AG09309 (cell line): ENCODE measurements at places on chromosomes 6 and 20.

DNA sequence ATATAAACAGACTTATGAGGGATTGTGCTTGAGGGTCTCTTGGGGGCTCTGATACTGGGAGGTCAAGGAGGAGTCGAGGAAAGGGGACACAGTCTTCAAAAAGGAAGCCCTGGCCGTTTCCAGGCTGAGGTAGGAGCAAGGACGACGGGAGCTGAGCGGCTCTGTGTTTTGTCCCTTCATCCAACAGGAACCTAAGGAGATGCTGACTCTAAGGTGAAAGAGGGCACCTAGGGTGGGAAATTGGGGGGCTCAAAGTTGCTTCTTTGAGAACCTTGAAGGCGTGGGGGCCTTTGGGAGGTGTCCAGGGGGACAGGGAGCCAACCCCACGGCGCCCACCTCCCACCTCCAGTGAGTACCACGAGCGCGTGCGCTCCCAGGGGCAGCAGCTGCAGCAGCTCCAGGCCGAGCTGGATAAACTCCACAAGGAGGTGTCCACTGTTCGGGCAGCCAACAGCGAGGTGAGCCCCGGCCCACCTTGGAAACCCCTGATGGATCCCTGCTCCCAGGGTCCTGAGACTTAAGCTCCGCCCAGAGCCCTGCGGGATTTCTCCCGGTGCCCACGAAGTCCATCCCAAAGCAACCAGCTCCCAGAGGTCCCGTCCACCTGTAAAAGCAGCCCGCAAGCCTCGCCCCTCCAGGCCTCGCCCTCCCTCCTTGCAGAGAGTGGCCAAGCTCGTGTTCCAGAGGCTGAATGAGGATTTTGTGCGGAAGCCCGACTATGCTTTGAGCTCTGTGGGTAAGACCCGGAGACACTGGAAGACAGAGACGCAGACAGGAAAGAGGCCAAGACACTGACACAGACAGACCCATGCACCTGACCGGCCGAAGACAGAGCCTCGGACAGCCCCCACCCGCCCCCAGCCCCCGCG lies 2.9 kb downstream of the SPAG4 start:
- DNase-seq: no peak

DNA sequence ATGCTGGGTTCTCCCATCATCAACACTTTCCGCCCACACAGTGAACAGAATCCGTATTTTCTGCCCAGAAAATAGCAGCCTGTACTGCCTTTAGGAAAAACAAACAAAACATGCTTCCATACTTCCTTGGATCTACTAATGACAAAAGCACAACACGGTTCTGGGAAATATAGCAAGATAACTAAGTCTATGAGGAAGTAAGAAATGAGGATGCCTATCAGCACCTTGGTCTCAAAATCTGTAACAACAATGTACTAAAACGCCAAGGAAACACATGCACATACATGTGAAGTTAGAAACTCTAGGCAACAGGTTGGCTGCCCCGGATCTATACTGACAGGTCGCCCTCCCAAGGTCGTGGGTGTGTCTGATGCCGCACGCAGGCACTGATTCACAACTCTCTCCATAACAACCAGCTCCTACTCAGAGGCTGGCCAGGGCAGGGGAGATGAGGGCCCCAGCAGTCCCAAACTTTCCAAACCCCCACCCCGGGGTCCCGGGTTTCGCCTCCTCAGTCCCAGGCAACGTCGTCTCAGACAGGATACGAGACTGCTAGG lies 710 bp downstream of the BTBD9 start:
- DNase-seq: no peak

DNA sequence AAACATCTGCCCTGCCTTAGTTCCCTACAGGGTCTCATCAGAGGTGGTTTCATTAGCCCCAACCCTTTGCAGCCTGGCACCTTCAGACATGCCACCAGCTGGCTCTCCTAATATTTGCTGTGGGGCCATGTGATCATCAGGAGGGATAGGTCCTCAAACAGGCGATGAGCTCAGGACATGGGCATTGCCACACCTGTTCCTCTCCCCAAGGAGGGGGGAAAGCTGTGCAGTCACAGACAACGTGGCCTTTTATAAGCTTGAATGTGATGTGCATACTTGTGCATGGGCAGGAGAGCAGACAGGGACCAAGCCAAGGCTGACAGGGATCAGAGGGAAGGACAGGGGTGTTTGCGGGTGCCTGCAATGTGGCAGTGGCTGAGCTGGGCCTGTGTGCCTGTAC lies 78.8 kb upstream of the ZNFX1 start:
- no peak for DNase-seq

DNA sequence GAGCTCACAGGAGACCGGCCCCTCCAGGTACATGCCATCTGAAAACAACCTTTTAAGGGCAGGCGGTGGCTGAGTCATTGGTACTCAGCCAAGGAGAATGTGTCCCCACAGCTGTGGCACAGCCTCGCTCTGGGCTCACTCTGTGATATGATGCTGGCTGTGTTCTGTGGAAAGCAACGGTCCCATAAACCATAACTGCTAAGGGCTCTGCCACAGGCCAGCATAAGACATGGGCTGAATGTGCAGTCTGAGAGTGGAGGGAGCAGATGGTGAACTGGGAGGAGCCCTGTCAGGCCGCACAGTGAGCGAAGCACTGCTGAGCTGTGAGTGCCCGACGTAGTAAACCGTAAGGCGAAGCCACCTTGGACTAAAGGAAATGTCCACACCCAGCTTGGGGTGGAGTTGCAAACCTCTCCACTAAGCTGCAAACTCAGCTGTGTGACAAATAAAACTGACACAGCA lies 375.8 kb downstream of the THBS2 start:
- DNase-seq: no peak

DNA sequence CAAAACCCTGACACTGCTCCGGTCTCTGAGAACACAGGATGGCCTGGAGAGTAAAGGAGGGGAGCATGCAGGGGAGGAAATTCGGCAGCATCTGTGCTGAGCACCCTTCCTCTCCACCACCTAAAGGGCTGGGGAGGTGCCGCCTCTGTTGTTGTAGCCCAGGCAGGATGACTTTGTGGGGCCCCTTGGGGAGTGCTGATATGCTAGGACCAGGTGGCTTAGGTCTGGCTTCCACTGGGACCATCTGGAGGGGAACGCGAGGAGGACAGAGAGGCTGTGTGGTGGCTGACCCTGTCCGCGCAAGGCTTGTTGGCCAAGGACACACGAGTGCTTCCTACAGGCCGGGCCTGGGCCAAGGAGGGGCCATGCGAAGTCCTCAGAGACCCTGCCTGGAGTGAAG lies 9.9 kb upstream of the RPS6KA2 start:
- no peak for DNase-seq

GRCh38 chr6:15893556-15894253 lies 230.9 kb upstream of the DTNBP1 start:
- no peak for DNase-seq

DNA sequence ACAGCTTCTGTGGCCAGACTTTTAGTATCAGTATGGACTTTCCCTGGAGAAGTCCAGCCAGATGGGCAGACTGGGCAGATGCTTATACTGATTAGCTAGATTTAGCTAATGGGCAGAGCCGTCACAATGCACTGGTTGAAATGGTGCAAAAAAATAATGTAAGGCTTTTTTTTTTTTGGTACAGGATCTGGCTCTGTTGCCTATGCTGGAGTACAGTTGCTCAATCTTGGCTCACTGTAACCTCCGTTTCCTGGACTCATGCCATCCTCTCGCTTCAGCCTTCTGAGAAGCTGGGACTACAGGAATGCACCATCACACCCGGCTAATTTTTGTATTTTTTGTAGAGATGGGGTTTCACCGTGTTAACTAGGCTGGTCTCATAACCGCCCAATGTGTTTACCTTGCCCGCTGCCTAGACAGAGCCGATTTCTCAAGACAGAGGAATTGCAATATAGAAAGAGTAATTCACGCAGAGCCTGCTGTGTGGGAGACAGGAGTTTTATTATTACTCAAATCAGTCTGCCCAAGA lies 16.4 kb upstream of the KIFC1 start:
- peak; percentile 67 for DNase-seq

DNA sequence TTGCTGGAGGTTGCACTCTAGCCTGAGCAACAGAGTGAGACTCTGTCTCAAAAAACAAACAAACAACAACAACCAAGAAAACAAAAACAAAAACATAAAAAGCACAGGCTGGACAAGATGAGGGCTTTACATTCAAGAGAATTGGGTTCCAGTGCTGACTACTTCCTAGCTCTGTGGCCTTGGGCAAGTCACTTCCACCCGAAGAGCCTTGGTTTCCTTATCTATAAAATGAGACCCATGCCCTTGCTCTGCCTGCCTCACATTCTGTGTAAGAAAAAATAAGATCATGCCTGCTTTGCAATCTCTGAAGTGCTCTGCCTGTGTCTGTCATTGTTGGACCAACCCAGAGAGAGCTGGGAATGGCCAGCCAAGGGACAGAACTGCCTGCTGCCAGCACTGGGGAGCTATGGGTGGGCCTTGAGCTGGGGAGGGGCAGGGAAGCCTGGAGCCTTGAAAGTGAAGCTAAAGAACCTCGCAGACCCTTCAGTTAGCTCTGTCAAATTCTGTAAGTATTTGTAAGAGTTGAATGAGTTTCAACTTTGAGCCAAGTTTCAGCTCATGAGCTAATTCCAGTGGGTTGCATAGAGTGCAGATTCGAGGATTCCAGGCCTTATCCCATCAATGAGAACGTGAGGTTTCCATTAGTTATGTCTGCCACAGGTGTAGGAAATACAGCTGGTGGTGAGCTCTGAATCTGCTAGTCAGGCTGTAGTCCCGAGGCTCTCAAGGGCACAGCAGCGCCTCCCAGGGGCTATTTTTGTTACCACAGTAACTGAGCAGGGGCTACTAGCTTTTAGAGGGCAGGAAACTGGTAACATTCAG lies 93.2 kb downstream of the DLGAP4 start:
- no peak for DNase-seq

DNA sequence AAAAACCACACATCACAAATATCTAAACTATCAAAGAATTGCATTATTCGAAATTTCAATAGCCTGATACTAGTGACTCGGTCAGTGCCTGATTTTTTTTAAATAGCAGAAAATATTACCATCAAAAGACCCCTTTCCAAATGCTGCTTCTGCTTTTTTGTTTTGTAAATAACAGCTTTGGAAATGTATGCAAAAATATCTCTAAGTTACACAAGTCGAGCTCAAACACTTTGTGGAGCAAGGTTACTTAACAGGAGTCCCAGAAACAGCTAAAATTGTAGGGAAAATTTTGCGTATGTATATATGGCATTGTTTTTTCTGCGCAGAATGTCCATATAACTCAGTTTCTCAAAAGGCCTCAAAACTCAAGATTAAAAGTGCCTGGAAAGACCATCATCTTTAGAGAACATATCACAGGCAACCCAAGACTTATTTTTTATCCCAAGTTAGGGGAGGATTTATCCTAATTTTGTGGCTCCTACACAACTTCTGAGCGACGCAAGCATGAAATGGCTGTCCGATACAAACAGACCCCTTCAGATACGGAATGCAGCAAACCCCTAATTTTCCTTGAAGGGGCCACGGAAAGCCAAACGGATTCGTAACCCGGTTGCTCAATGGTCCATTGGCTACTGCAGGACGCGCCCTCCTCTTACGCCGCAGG lies 1.3 kb downstream of the CEP85L start:
- DNase-seq: no peak

- DNase-seq: no peak
Observed at GRCh38 chr6:109236115-109237076, 141.1 kb downstream of the CEP57L1 start.

DNA sequence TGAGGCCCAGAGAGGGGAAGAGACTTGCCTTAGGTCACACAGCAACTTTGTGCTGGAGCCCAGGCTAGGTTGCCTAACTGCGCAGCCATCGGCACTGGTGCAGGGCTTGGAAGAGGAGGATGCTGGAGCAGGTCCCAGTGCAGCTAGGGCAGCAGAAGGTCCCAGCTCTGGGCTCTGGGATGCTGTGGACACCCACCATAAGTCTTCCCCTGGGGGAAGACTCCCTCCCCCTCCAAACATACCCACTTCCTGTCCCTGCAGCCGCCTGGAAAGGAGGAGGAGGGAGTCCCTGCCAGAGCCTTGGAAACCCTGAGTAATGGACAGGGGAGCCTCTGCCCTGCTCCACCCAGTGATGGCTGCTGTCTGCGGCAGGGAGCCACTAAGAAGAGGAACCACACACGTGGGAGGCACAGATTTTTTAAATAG lies 93.6 kb downstream of the NCR2 start:
- peak; percentile 27 for DNase-seq

- no peak for DNase-seq
Observed at GRCh38 chr20:60058879-60059278, 100.7 kb downstream of the CDH26 start.

DNA sequence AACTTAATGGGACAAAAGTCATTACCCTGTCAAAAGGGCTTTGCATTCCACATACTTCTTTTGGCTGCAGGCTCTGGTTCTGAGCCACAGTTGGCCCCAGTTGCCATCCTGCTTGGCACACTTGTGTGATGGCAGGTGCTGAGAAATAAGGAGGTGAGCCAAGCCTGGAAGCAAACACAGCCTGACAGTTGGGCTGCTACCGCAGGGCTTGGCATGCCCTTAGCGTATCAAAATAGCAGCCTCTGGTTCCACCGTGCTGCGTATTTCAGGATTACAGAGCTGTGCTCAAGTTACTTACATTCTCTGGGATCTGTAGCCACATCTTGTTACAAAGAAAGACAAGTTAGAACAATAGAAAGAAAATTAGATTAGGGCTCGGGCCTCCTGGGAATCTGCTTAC lies 11.1 kb downstream of the MTHFD1L start:
- no peak for DNase-seq

DNA sequence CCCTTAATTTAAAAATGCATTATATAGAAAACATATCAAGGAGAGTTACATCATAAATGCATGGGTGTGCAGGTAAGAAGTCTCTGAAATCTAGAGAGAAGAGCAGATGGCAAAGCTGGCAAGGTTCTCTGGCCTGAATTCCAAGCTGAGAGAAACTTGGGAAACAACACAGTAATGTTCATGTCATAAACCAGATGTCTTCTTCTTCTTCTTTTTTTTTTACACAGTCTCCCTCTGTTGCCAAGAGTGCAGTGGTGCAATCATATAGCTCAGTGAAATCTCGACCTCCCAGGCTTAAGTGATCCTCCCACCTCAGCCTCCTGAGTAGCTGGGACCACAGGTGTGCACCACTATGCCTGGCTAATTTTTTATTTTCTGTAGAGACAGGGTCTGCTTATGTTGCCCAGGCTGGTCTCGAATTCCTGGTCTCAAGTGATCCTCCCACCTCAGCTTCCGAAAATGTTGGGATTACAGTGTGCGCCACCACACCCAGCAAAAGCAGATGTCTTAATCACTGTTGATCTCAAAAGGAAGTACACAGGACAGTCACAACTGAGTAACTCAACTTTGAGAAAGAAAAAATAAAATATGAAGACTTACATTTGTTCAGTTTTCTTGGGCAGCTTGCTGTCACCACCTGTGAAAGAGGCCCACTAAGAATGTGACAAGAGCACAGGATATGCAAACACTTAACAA lies 77.3 kb downstream of the DNAAF9 start:
- peak; percentile 51 for DNase-seq

- no peak for DNase-seq
Observed at GRCh38 chr6:17018425-17018824, 83.4 kb upstream of the STMND1 start.

DNA sequence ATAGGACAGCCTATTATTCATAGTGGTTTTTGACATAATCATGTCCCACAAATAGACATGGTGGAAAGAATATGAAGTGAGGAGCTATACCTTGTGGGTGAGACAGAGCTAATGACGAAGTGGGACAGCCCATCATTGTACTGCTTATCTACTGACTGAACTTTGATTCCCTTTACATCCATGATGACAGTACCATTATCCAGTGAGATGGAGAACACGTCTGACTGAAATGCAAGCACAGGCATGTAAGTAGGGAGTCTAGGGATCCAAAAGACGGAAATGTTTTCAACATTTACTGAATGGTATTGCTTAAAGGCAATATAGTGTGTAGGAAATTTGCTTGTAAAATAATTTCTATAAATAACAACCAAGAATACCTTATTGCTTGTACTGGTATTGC lies 43.5 kb downstream of the FAM229B start:
- DNase-seq: no peak

GRCh38 chr20:24235296-24236175 lies 233.9 kb upstream of the SYNDIG1 start:
- DNase-seq: no peak
